ENCODE measurements at places on chromosomes 1 and 21.

DNA sequence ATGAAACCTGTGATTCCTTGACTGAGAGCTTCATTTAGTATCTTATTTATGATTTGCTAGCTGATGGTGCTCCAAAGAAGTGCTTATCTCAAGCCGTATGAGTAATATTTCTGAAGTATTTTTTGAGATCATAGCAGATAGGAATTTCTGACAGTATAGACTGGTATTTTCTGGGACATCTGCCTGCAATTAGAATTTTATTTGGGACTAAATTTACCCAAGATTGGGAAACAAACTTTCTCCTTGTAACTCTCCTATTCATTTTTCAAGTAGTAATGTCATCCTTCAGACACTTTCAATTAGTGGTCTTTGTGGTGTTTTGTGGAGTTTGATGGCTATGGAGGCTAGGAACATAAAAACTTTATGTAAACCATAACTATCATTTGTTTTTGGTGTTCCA lies 597.2 kb upstream of the ZP4 start:
- no peak for DNase-seq

DNA sequence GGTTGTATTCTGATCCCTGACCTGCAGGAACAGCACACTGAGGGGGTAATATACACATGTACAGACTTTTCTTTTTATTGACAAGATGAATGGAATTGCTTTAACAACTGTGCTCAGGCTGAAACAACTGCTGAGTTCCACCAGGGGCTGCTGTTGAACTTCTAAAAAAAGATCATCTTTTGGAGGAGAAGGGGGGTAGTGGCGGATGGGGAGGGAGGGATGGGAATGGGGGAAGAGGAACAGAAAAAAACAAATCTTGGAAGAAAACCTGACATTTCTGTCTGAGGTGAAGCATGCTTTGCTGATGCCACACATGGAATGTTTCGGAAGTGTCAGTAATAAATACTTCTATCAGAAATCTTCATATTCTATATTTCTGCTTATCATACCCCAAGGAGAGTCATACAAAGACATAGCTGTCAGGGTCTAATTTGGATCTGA lies 75.0 kb downstream of the RWDD3 start:
- peak; percentile 20 for DNase-seq

DNA sequence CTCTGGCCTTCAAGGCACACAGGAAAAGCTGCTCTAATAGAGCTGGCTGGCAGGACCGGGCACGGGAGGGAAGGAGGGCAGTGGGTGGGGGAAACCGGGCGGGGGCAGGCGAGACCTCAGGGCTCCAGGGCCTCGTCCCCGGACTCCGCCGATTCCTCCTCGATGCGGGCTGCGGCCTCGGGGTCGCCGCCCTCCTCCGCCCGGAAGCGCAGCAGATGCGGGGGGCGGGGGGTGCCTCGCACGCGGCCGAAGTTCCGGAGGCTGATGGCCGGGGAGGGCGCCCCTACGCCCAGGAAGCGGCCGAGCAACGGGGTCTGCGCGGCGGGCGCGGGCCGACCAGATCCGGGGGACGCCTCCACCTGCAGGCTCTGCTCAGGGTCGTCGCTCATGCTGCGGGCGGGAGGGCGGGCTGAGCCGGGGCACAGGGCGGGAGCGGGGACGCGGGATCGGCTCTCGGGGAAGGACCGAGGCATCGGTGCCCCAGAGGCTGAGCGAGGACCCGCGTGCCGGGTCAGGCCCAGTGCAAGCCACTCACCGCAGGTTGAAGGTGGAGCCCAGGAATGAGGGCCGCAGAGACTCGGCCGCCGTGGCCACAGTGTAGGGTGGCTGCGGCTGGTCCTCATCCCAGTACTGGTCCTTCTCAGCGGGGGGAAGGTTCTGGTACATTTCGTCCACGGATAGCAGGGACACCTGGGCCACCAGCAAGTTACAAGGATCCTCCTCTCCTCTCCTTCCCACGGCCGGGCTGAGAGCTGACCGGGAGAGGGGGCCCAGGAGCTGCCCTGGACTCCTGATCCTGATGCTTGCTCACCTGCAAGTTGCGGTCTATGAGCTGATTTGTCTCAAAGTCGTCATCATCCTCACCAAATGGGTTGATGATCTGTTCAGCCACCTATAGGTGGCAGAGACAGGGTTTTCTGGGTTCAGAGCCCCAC lies 3.6 kb downstream of the BEST4 start:
- DNase-seq: no peak

- DNase-seq: no peak
Observed at GRCh38 chr1:13451399-13451965, 41.2 kb downstream of the PRAMEF20 start.

GRCh38 chr1:9440763-9441194 lies 98.5 kb upstream of the SLC25A33 start:
- no peak for DNase-seq

DNA sequence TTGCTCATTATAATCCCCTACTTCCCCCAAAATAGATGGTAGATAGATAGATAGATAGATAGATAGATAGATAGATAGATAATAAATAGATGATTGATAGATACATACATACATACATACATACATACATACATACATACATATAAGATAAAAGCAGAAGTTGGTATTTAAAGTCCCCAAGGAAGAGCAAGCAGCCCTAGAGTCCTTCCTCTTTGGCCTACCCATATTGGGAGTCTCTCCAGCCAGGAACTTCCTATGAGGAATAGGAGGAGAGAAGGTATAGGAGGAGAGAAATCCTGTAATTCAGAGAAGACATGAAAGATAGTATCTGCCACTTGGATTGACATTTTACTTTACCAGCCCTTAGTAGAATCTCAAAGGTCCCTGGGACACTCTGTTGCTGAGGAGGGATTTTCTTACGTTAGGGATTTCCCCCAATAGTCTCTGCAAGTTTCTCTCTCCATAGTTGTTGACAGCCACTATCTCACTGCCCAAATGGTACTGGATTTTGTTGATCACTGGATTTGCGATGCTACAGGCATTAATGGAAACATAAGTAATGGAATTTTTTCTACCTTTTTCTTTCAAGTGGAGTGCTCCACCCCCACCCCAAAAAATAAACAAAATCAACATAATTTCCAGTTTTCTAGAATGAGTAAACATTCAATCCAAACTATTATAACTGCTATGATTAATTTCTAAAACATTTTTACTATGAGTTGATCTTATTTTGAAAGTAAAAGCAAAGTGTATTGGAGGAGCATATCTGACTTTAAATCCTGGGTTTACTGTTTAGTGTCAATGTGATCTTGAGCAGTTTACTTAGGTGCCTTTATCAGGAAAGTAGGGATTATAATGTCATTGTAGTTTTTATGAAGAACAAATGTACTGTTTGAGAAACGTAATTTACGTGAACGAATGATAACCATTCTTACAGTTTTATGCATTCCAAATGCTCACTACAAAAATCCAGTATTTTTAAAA lies 93.2 kb upstream of the TNFSF4 start:
- no peak for DNase-seq

DNA sequence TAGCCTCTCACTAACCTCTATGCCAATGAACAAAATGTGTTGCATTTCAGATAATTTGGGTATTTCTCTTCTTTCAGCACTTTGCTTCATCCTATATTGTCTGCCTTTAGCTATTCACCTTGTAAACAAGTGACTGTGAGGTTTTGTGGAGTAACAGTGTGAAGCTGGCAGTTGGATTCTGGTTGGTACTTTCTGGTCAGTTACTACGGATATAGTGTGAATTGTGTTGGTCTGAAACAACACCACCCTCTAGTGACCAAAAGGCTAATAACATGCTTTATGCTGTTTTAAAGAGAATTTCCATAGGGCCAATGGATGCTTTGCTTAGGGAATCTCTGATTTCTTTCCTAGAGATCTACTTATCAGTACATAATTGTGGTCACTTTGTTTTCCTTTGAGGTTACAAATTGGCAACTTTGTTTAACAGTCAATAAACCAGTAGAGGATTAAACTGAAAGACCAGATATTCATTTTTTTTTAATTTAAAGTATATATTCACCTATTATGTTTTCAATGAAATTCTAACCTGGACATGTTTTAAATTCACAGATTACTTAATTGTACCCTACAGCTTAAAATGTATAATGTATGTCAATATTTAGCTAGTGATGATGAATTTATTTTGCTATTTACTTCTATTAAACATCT lies 2.5 kb upstream of the PTGER3 start:
- peak; percentile 77 for DNase-seq

GRCh38 chr1:33018112-33018511 lies 18.6 kb downstream of the AK2 start:
- no peak for DNase-seq

DNA sequence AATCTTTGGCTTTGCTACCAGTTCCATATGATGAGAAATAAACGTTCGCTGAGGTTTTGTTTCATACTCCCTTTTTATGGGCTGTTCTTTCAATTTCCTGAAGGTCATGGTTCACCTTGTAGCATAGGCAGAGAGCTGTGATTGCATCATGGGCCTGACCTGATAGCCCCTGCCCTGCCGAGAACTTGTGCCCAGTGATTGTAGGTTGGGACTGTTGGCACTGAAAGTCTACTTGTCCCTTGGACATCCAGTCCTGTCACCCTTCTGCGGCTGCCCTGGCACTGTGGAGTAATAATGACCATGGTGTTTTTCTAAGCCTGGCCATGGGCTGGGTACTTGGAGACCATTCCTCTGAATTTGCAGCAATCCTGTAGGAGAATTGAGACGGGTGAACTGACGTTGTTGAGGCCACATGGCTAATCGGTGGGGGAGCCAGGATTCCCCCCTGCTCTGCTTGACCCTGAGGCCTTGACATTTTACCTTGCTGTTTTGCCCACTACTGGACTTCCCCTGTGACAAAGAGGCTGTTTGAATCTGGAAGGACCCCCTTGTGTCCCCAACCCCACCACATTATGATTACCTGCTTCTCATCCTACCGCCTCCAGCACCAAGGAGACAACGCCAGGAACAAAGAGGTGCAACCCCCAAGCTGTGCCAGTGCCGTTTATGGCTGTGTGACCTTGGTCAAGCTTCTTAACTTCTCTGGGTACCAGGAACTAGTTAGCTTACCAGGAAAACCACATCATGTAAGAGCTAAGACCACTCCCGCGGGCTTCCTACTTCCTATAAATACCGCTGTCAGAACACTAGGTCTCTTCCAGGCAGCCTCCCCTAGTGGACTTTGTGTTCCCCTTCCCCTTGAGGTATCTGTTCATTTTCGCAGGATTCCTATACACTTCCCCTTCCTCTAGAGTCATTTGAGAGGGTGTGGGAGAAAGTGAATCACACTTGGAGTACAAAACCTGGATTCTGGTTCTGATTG lies 23.4 kb downstream of the SESN2 start:
- DNase-seq: no peak

DNA sequence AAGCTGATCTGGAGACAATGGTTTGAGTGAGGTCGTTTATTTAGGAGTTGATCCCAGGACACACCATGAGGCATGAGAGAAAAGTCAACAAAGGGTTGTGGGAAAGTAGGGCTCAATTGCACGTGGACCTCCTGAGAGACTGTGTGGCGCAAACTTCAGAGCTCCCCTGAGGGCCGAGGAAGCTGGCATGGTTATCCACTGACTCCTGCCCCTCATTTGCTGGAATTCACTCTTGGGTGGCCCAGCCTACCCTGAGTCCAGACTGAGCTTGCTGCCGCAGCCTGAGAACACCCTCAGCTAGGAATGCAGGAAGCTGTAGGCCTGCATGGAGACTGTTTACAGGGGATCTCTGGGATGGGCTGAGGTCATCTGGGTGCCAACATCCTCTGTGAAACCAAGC lies 301.0 kb downstream of the RWDD3 start:
- DNase-seq: no peak

GRCh38 chr1:113917400-113918082 lies 11.6 kb upstream of the HIPK1 start:
- peak; percentile 54 for DNase-seq

DNA sequence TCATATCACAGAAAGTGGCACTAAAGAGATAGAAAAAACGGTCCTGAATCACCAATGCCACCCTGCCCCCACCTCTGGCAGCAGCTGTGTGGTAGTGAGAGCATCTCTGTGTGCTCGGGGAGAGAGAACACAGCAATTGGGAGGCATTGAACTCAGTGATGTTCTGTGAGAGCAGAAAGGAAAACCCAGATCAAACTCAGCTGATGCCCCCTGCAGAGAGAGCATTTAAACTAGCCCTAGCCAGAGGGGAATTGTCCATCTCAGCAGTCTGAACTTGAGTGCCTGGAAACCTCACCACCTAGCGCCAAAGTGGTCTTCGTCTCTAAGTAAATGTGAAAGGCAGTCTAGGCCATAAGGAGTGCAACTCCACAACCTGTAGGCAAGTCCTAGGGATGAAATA lies 21.3 kb downstream of the SLC44A5 start:
- no peak for DNase-seq

DNA sequence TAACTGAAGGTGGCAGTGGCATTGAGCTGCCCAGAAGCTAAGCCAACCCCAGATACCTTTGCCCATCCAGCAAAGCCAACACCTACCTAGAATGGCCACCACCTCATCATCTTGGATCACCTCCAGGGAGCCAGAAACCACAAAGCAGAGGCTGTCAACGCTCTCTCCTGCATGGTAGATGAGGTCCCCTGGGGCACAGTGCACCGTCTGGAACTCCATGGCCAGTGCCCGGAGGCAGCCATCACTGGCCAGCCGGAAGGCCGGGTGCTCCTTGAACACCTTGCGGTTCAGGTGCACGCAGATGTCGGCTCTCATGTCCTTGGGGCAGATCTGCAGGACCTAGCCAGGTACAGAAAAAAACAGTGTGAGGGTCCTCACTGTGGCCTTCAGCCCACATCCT lies 336.5 kb downstream of the KCNH1 start:
- DNase-seq: no peak

DNA sequence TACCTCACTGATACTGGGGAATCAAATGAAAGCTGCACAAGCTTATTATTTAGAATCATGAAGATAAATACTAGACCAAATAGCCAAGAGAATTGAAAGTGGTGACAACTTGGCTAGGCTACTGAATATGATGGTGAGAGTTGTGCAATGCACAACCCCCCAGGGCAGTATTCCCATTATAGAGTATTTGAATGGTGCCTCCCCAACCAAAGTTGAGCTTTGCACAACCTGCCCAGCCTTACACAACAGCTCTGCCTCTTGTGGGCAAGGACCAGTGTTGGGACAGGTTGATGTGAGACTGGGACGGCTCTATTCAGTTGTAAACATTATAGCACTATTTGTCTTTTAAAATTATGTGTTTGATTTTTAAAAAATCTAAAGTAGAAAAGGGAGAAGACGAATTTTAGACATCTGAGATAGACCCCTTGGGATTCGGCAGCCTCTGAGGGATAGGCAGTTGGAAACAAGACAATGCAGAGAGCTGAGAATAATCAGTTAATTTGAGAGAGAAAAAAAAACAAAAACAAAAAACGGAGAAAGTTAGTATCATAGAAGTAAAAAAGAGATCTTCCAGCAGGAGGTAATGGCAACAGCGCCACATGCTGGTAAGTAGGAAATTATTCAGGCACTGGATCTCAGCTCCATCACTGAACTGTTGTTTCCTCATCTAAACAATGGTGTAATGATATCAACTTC lies 91.0 kb upstream of the KCNA3 start:
- DNase-seq: peak; percentile 30

GRCh38 chr21:28871388-28872010 lies 121.2 kb downstream of the LTN1 start:
- peak; percentile 46 for DNase-seq

GRCh38 chr1:205398586-205398985 lies 23.3 kb downstream of the LEMD1 start:
- DNase-seq: no peak

GRCh38 chr1:37410815-37411214 lies 63.6 kb upstream of the ZC3H12A start:
- peak; percentile 9 for DNase-seq

Measured in renal cortical epithelial cell (primary cell).